ENCODE measurements at places on chromosomes 4 and X.
A peak's percentile ranks its signal among the peaks of the same experiment; 100 is the strongest.

GRCh38 chr4:98570151-98570797, 88.1 kb downstream of the TSPAN5 start:
- no peak for DNase-seq

DNA sequence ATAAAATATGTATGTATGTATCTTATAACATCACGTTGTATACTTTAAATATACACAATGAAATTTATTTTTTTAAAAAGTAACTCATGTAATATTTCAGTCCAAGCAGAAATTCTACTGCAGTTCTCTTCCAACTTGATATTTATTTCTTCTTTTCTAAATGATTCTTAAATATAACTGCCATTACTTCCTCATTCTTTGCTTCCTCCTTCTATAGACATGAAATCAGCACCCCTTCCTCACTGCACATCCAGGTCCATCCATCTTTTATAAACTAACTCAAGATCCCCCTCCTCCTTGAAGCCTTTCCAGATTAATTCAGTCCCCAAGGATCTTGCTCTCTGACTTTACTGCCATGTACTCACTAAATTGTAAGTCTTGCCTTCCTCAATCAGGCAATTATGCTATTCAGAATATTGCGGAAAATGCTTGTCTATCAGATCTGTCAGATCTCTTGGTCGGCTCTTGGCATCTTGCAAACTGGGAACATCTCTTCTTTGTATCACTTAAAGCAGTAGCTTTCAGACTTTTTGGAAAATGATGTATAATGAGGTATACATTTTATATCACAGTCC, 3.7 kb downstream of the GPRIN3 start:
- DNase-seq: peak; percentile 55

DNA sequence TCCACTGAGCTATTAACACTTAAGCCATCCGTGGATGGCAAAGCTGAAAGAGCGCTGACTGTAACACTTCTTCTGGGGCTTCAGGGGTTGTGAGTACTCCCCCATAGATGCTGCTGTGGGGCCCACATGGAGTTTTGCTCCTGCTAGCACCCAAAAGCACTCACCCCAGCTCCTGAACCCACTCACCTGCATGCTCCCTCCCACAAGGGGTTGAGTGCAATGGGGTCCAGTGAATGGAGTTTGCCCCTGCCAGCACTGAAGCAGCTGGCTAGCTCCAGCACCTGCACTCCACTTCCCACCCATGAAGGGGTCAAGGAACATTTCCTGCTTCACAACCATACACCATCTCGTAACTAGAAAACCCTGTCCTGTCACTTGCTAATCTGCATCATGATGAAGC, 78.9 kb downstream of the IL21 start:
- DNase-seq: no peak

- DNase-seq: no peak
Observed at GRCh38 chr4:101037249-101037648, 310.1 kb downstream of the PPP3CA start.

DNA sequence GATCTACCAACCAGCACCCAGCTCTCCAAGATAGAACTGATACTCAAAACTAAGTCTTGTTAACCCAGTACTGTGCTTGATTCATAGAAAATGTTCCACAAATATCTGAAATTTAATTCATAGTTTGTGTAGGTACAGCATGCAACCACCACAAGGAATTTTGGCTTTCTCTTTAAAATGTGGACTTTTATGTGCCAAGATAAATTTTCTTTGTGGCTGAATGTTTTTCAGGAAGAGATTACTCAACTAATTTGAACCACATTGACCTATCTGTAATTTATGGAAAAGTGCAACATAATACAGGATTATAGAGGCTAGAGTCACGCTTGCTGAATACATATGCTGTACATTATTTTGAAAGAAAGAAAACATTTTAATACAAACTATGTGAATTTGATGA, 730.8 kb downstream of the IL1RAPL1 start:
- no peak for DNase-seq

DNA sequence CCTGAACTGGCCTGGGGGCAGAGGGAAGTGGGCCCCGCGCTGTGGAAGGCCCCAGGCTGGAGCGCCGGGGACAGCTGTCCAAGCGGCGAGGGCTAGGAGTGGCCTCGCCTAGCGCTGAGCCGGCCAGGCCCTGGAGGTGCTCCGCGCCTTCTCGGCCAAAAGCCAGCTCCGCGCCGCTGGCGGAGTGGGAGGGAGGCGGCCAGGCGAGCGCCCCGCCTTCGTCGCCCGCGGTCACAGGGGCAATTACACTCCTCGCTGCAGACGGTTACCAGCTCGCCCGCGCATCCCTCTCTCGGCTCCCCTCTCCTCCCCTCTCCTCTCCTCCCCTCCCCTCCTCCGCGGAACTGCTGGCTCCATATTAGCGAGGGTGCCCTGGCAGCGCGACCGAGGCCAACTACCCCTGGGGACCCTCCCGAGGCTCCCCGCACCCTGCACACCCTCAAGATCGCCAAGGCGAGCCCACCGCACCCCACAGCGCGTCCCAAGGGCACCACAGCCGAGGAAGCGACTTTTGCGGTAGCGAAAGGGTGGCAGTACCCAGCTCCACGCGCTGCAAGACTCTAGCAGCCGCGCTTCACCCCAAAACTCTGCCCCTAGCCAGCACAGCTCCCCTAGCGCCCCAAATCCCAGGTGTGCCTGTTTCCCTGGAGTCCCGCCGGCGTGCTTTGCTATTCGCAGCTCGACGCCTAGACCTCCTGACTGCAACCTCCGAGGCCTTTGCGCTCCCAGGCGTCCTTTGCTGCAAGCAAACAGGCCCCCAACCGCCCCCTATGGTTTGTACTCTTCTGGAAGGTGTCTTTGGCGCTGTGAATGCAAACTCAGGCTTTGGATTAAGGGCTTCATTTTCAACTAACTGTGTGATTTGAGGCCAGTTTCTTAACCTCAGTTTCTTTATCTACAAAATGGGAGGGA, 91.4 kb downstream of the BCOR start:
- DNase-seq: no peak

GRCh38 chr4:83974111-83974780, 438.3 kb downstream of the GPAT3 start:
- no peak for DNase-seq

DNA sequence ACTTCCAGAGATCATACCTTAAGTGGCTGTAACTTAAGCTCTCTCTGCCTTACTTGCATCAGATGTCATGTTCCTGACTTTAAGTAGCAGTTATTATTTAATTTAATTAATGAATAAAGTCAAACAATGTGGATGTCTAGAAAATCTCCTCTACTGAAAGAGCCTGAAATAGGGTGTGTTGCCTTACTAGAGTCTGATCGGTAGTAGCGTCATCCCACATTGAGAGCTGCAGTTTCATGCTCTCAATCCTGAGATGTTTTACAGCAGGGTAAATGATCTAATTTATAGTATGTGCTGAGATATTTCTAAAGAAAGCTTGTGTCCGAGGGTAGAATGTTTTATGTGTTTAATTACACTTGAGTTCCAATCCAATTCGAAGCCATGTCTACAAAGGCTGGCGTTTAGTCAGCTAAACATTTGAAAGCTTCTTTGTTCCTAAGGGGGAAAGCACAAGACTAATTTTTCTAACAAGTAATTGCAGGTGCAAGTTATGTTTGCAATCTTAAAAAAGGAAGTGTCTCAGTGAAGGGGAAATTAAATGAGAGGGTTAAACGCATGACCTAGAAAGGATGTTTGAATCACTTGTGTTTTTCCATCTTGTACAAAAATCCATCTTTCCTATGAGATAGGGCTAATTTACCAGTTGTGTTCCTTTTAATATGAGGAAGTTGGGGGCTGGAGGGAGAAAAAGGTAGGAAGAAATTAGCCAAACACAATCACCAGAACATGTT, 391.0 kb upstream of the MAGEB2 start:
- DNase-seq: no peak

DNA sequence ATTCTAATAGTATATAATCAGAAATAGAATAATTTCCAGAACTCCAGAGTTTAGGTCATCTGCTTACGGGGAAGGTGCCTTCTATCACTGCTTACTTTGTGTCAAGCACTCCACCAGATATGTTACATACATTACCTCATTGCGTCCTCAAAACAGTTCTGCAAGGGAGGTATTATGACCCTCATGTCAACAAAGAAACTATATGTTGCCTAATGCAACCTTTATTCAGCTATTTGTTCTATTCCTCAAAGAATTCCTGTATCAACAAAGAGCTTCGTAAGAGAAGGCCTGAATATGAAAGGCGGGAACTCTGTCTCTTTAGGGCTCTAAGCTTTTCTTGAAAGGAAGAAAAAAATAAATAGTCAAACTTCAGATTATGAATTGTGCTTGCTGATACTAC, 114.7 kb downstream of the PDLIM5 start:
- no peak for DNase-seq

- DNase-seq: no peak
Observed at GRCh38 chr4:925771-926500, 6.2 kb downstream of the GAK start.

DNA sequence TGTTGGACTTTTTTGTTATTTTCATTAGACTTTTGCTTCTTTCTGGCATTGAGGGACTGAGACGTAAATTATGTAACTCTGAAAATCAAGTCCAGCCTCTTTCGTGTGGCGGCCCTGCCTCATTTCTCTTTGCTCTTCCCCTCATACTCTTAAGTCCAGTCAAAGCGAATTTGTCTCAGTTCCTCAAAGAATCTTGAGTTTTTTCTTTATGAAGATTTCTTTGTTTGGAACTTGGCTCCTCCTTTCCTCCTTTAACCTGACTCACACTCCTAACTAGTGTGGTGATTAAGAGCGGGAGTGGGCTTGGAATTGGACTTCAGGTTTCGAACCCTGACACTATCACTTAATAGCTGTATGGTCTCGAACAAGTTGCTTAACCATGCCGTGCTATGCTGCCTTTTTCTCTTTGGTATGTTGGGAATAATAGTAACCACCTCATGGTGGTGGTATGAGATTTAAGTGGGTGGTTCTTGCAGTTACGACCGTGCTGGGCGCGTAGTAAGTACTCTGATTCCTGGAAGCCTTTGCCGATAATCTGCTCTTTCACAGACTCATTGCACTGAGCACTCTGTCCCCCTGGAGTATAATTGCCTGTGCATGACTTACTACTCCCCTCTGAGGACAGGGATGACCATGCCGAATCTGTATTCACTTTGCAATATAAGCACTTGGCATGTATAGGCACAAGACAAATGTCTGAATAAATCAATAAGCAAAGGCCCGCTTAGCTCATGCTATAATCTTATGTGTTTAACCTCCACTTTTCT, 19.1 kb downstream of the FNIP2 start:
- DNase-seq: peak; percentile 46

DNA sequence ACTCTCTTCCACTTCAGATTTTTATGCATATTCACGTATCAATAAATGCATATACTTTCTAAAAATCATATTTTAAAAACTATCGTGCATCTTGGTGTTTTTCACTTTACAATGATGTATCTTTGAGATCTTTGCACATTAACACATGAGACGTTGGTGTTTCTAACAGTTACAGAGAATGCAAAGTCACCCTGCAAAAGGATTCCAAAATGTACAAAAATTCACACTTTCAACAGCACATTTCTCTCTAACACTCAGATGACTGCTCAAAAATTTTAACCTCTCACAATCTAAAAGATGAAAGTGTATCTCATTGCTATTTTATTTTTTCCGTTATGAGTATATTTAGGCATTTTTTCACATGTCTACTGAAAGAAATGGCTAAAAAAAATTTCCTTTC, 38.9 kb downstream of the ELOVL6 start:
- no peak for DNase-seq

DNA sequence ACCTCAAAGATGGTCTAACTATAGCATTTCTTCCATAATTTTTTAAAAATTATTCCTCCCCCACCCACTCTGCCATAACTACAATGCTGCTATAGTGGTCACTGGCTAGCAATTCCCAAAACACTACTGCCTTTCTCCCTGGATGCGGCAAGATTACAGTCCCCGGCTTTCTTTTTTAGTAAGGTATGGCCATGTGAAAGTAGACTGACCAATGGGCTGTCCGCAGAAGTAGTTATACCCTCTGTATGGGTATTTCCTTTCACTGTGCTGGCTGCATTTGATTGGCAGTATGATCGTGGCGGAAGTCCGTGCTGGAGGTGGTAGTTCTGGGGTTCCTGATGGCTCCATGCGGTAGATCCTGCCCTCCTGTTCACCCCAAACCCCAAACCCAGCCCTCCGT, 166.0 kb downstream of the FBXO8 start:
- no peak for DNase-seq

DNA sequence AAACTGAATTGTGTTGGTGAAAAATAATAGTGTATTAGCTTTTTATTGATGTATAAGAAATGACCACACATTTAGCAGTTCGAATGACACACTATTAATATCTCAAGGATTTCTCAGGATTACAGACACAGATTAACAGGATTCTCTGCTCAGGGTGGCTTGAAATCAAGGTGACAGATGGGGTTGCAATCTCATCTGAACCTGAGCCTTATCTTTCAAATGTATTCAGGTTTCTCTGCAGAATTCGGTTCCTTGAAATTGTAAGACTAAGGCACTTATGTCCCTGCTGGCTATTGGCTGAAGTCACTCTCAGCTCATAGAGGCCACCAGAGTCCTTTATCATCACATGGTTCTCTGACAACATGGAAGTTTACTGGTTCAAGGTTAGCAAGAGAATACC, 1780.1 kb downstream of the ARAP2 start:
- no peak for DNase-seq

DNA sequence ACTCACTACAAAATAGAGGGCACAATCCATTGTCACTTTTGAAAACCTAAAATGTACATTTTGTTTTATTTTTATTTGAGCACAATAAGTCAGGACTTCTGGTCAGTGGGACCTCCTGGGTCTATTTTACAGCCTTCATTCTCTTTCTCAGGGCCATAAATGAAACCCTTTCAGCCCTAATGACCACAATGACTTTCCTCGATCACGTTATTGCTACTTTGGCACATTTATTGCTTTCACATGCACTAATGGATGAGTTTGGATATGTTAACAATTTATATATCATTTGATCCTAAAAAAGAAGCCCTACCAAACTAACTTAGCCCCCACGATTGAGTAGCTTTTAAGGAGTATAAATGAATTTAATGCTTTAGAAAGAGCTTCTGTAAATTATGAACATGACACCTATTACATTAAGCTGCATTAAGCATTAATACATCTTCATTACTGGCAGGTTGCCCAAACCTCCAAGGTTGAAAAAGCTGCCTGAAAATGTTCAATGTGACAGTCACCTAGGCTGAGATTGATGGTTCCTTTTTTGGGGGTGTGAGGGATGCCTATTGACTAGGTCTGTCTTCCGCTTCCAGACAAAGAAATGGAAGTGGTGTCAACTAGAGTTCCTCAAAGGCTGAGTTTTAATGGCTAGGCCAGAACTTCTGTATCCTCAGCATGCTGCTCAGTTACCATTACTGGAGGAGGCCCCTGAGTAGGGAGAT, 296.4 kb downstream of the GPAT3 start:
- DNase-seq: no peak

GRCh38 chr4:56080384-56080783, 131.6 kb downstream of the CEP135 start:
- DNase-seq: no peak

- DNase-seq: no peak
Observed at GRCh38 chr4:31328932-31329331, 608.8 kb downstream of the PCDH7 start.

GRCh38 chr4:84100071-84100470, 399.0 kb downstream of the NKX6-1 start:
- DNase-seq: no peak
